Mammary microvascular endothelial cell (primary cell): ENCODE measurements at places on chromosomes 4 and X. TPM values are rescaled to one million over a fixed set of nuclear protein-coding genes. Genes with fewer than 3 reads are reported as not detected.

Gene UBL4A
- 45.2 and 53.7 TPM in 2 replicates for total RNA-seq

Gene CXCL3
- 0.93 and 4.1 TPM in 2 replicates for total RNA-seq

Gene SSX1
- total RNA-seq: not detected in 2 replicates

Gene DMRTC1B
- not detected in 2 replicates for total RNA-seq

Gene NEXMIF
- 0.05 TPM in 1 of 2 replicates, not detected in the other for total RNA-seq

Gene SLC10A7
- total RNA-seq: 5.7 and 7.3 TPM in 2 replicates

Gene STATH
- total RNA-seq: not detected in 2 replicates

Gene PIR
- 53.2 and 53.5 TPM in 2 replicates for total RNA-seq

Gene PPP4R3C
- total RNA-seq: not detected in 2 replicates

Gene RAB41
- not detected in 2 replicates for total RNA-seq

Gene STK32B
- total RNA-seq: 13.7 and 15.4 TPM in 2 replicates

Gene PDGFC
- total RNA-seq: 2.9 and 4.0 TPM in 2 replicates

Gene EDA2R
- total RNA-seq: 1.9 and 2.4 TPM in 2 replicates

Gene KDR
- 180 and 183 TPM in 2 replicates for total RNA-seq

Gene NSUN7
- 0.34 and 0.87 TPM in 2 replicates for total RNA-seq

Gene GEMIN8
- 12.9 and 17.8 TPM in 2 replicates for total RNA-seq

Gene PABPC1L2B
- not detected in 2 replicates for total RNA-seq

Gene PGRMC2
- 13.2 and 20.9 TPM in 2 replicates for total RNA-seq

Gene ALB
- total RNA-seq: not detected in 2 replicates

Gene EVC2
- 2.5 TPM in 2 replicates for total RNA-seq

Gene TADA2B
- 8.4 and 10.6 TPM in 2 replicates for total RNA-seq

Gene P2RY8
- 0.67 and 1.7 TPM in 2 replicates for total RNA-seq

Gene CCDC158
- not detected in 2 replicates for total RNA-seq

Gene GAGE12J
- total RNA-seq: not detected in 2 replicates

Gene ABCG2
- total RNA-seq: 5.3 and 6.0 TPM in 2 replicates

Gene FRMPD4
- total RNA-seq: under 0.01 and 0.05 TPM in 2 replicates

Gene IQSEC2
- 5.5 and 7.1 TPM in 2 replicates for total RNA-seq

Gene DDX53
- not detected in 2 replicates for total RNA-seq

Gene HSFX4
- total RNA-seq: not detected in 2 replicates

Gene COX7B2
- not detected in 2 replicates for total RNA-seq
